ENCODE measurements at places on chromosomes 7 and 10. TPM values are rescaled to one million over a fixed set of nuclear protein-coding genes. Genes with fewer than 3 reads are reported as not detected.

Gene ACTA2
- total RNA-seq = 559 TPM

Gene OR2A12
- not detected for total RNA-seq

Gene CLEC5A
- not detected for total RNA-seq

Gene DPYSL4
- total RNA-seq = 5.7 TPM

Gene SLC18A3
- not detected for total RNA-seq

Gene WASL
- 15.8 TPM for total RNA-seq

Gene RTKN2
- total RNA-seq = 7.2 TPM

Gene CCDC3
- total RNA-seq = under 0.01 TPM

Gene SPDYE9
- not detected for total RNA-seq

Gene NEUROG3
- not detected for total RNA-seq

Gene PPP1R17
- not detected for total RNA-seq
